ENCODE measurements at places on chromosomes 2 and 18.

DNA sequence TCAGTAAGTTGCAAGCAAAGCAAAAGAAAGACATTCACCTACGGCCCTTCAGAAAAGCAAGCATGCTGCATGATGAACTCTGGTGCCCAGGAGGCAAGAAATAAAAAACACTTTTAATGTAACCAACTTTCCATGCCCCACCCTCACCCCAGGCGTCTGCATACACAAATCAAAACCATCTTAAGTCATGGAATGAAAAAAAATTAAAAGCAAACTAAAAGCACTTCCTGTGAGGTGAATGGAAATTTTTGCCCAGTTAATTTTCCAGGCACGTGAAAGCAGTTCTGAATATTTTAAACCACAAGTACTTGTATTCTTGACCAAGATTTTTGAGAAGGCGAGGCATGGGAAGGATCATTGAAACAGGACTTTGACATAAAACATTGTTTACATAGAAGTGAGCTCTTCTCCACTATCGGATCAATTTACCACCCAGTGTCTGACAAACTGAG, 2.5 kb upstream of the ICOS start:
- DNase-seq, result no peak

DNA sequence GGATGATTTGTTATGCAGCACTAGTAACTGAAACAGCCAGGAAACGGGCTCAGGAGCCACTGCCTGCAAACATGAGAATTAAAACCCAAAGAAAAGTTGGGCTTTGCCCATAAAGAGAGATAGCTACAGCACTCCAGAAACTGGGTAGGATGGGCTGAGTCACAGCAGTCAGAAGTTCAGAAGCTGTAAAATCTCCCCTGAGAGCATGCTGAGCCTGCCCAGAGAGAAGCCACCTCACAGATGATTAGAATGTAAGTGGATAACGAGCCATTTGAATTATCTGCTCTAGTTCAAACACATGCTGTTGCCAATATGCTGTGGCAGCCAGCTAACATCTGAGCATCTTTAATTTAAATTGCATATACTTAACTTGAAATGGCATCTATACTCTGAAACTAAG, 388.1 kb upstream of the ACVR2A start:
- no peak for DNase-seq

- DNase-seq, result no peak
These were observed 182.7 kb downstream of the LRATD1 start for GRCh38 chr2:14815201-14815600.

GRCh38 chr2:223260681-223261080, 208.7 kb downstream of the KCNE4 start:
- DNase-seq, result no peak

- DNase-seq, result no peak
These were observed 46.5 kb downstream of the TET3 start for GRCh38 chr2:74031221-74031620.

DNA sequence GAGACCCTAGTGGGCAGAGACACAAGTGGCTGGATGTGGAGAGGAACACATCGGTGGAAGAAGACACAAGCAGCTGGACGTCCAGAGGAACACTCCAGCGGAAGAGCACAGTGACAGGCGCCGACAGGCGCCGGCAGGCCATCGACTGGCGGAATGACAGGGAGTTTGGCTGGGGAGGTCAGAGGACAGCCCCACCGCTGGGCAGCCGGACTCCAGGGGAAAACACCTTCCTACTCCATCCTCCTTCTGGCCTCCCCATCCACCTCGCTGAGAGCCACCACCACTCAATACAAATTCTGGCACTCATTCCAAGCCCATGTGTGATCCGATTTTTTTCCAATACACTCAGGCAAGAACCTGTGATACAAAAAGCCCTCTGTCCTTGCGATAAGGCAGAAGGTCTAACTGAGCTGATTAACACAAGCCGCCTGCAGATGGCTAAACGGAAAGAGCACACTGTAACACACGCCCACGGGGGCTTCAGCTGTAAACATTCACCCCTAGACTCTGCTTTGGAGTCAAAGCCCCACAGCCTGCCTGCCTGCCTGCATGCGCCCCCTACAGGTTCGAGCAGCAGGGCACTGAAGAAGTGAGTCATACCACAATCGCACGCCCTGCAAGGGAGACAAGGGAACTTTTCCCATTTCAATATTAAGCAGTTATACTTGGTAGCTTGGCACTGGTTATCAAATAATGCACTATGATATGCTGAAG, 50.2 kb upstream of the LRP1B start:
- peak; percentile 77 for DNase-seq

DNA sequence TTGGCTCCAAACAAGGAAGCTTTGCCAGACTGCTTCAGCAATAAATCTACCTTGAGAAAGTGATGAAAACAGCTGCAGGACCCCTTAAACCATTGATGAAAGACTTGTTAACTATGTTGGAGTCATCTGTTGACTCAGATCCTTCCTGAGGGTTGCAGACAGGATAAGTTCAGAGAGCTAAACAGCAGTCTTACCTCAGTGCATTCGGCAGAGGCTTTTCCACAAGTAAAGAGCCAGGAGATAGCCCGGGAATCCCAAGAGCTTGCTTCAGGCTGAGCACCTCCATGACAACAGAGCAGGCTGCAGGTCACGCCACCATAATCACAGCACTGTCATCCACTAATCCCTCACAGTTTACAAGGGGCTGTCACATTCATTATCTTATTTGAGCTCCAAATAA, 23.7 kb downstream of the KIAA2012 start:
- no peak for DNase-seq

GRCh38 chr2:163563336-163563735, 172.5 kb downstream of the FIGN start:
- DNase-seq, result no peak

DNA sequence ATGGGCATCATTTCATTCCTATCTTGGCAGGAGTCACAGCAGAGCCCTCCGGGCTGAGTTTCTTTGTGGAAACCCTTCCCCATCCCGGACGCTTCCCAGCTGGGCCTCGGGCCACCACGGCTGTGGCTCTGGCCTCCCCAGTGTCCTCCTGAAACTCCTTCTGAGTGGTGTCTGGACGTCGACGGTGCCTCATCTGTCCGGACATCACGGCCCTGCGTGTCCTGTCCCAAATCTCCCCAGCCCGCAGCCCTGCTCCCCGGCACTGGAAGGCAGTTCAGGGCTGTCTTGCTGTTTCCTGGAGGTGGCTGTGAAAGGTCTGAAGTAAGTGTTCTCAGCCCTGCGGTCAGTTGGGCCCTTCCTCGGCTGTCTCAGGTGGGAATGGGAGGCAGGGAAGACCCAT, 99.8 kb upstream of the TMEM18 start:
- DNase-seq, result no peak

DNA sequence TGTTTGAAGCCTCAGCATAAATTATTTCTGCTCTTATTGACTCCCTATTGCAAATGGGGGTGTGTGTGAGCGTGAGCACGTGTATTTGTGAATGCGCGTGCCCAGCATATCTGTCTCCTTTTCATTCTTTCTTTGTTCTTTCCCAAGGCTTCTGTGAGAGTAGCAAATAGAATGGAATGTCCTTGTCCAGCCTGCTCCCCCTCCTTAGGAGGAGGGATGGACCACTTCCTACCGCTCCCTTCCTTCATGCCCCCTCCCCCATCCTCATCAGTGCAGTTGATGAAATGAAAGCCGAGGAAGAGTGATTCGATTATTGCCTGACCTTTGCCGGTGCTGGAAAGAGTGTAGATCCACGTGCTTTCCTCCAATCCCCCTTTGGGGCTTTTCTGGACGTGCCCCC, 102.0 kb downstream of the CPO start:
- DNase-seq, result peak; percentile 40

GRCh38 chr2:126799301-126799700, 99.4 kb upstream of the TEX51 start:
- DNase-seq, result no peak

GRCh38 chr2:5070257-5070656, 621.9 kb upstream of the SOX11 start:
- no peak for DNase-seq

GRCh38 chr18:46892842-46893241, 24.5 kb downstream of the PIAS2 start:
- DNase-seq, result no peak

DNA sequence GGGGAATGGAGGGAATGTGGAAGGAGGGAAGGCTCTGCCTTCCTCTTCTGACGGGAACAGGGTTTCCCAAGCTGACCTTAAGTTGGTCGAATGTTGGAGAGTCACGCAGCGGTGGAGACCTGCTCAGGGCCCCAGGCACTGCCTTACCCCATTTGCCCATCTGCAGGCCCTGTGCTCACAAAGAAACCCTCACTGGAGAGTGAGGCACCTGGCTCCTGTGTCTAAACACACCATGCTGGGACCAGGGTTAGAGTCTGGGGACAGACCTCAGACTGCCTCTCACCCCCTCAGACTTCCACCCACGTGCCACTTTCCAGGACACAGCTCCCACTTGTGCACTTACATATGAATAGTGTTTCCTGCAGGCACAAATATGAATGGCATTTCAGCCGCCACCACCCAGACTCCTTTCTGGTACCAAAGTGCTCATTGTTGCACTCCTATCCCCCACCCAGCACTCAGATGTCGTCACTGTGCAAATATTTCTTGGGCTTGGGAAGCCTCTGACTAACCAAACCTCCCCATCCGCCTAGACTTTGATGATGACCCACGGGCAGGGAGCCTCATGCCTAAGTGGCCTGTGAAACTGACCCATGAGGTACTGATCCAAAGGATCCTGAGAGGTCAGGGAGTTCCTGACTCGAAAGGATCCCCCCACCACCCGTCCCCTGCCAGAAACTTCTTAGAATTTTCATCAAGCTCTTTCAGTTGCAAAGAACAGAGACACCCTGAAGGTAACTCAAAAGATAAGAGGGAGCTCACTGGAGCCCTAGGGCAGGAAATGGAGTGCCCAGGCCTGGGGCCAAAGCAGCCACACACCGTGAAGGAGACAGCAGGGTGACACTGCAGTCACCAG, 78.3 kb downstream of the STPG4 start:
- DNase-seq, result peak; percentile 75

- peak; percentile 10 for DNase-seq
These were observed 296.5 kb upstream of the GYPC start for GRCh38 chr2:126359494-126359893.

DNA sequence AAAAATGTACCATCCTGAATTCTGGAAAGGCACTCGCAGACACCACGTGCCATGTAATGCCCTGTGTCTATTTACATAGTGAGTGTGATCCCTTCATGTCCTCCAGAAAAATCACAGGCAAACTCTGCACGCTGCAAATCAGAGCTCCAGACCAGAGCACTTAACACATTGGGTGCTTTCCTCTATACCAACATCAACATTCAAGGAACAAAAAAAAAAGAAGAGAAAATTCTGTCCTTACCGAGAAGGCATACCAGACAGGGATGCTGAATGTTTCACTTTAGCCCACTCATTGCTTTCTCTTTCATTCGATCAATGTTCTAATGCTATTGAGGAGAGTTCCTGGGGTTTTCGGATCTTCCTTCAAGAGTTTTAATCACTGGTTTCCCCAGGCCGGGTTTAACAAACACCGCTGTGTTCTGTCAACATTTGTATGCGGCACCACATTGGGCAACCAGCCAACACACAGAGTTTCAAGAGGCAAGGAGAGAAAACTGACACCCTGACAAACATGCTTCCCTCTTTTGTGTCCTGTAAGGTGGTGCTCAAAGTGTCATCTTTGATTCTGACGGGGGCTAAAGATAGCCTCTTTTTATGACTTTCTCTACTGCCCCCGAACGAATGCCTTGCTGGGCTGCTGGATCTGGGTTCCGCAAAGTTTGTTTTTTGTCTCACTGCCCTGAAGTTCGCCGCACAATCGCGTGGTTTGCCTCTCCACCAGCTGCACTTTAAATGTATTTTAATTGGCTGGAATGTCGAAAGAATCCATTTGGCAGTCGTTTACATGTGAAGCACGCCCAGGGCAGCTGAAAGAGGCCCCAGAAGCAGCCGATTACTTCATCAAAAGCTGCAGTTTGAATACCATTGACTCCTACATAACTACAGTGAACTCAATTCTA, 106.4 kb upstream of the NCKAP5 start:
- peak; percentile 44 for DNase-seq

GRCh38 chr2:36965751-36966369, 476 bp downstream of the STRN start:
- DNase-seq, result peak; percentile 80

DNA sequence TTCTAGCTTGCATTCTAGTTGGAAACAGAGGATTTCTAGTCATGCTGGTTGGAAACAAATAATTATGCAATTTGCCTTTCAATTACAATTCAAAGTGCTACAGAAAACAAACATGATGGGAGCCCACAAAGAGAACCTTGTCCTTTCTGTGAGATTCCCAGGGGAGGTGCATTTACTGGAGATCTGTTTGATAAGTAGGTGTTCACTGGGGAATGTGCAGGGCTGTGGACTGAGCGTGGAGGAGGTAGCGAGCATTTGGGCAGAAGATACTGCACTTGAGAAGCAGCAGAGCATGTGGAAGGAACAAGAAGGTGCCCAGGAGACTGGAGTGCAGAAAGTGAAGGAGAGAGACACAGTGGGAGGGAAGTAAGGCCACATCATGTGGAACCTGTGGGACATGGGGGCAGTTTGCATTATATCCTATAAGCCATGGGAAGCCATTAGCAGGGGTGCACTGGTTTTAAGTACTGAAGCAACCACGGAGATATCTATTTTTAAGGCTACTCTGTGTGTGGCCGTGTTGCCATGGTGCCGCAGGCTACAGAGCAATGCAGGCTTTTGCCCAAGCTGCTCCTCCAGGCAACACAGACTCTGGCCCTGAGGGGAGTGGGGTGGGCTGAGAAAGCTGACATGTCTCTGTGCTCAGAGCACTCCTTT, 154.0 kb downstream of the ANTXR1 start:
- DNase-seq, result no peak

- DNase-seq, result no peak
These were observed 907 bp upstream of the SUCLG1 start for GRCh38 chr2:84459944-84460429.

GRCh38 chr2:147847746-147848391, 3.0 kb downstream of the ACVR2A start:
- DNase-seq, result no peak

DNA sequence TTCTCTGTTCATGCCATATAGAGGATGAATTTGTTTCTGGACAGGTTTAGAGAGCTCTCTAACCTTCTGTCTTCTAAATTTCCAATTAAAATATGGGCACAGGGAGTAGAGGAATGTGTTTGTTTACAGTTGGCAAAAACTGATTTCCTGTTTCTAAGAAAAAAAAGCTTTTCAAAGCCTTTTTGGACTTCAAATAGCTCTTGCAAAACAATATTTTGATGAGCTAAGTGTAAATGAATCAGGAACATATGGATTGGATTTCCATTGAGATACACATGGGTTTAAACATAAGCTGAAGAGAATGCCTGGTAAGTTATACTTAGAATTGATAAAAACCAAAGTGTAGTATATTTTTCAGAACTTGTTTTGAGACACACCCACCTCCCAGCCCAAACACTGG, 677.5 kb downstream of the NYAP2 start:
- no peak for DNase-seq

- DNase-seq, result no peak
These were observed 48.6 kb downstream of the LAMA1 start for GRCh38 chr18:7068871-7069590.
